ENCODE measurements at places on chromosomes 4 and X.

DNA sequence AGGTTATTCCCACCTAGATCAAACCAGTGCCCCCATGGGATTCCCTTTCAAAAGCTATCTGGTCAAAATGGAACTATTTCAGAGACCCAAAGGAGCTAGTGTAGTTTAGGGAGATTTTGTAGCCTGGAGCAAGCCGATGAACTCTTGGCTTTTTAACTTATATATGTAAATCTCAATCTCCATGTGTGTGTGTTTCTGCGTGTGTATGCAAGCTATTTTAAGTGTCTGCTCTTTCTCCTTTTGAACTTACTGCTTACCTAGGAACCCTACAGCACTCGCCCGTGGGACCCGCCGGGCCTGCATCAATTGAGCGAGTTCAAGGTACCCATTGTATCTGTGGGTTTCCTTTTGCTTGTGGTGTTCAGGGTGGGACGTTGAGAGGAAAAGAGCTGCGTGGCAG is 10.4 kb downstream of the CSTF2 start:
- DNase-seq, result no peak

DNA sequence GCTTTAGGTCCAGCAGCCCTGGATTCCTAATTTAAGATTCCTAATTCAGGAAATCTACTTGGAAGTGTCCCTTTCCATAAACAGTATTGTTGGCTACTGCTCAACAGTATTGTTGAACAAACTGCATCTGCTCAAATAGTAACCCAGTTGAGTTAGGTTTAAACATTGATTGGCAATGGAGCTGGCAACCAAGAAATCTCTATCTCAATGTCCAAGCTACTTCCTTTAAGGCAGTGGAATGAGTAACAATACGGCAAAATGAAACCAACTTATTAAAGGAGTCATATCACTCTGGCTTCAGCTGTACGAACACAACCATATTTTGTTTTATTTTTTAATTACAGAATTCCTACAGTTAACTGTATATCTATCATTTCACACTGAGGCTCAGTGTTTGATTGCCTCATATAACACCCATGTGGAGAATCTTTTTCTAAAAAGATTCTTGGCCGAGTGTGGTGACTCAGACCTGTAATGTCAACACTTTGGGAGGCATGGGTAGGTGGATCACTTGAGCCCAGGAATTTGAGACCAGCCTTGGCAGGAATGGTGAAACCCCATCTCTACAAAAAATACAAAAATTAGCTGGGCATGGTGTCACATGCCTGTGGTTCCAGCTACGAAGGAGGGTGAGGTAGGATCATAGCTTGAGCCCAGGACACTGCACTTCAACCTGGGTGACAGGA is 71.7 kb upstream of the IL13RA1 start:
- DNase-seq, result no peak

- no peak for DNase-seq
Measured at GRCh38 chr4:145523117-145523516, 41.5 kb downstream of the SMAD1 start.

DNA sequence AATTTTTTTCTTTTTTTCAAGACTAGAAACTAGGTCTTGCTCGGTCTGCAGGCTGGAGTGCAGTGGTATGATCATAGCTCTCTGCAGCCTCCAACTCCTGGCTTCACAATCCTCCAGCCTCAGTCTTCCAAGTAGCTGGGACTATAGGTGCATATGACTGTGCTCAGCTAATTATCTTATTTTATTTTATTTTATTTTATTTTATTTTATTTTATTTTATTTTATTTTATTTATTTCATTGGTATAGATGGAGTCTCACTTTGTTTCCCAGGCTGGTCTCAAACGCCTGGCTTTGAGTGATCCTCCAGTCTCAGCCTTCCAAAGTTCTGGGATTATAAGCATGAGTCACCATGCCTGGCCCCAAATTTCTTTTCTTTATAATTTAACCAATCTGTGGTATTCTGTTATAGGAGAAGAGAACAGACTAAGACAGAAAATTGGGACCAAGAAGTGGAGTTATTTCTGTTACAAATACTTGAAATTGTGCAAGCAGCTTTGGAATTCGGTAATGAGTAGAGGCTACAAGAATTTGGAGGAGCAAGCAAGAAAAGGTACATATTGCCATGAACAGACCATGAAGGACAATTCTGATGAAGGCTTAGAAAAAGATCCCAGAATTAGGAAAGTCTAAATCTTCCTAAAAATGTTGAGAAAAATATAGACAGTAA is 4.0 kb upstream of the PRDM5 start:
- no peak for DNase-seq

DNA sequence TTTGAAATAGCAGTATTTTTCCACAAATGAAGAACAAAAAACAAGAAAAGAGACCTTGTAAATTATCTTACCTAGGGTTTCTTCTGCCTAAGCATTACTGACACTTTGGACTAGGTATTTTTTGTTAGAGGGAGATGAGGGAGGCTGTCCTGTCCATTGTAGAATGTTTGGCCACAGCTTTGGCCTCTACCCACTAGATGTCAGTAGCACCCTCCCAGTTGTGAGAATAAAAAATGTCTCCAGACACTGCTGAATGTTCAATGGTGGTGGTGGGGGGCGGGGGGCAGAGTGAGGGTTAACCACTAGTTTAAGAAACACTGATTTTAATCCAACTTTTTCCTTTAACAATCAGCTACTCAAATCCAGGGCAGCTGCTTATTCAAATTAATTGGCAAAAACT is 25.8 kb downstream of the OTUD4 start:
- DNase-seq, result no peak

DNA sequence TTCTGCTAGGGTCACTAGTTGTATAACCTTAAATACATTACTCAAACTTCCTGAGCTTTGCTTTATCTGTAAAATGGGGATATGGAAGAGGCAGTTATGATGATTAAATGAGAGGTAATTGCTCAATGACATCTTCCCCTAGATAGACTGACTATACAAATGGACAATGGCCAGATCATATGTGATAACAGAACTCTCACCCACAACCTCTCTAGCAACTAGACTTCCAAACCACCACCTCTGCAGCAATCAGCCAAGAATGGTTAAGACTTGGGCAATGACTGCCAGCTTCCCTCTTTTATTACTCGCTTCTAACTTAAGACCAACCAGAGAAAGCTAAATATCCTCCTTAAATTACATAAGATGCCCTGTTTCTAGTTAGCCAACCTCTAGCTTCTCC is 2.9 kb upstream of the SEPSECS start:
- DNase-seq, result no peak

DNA sequence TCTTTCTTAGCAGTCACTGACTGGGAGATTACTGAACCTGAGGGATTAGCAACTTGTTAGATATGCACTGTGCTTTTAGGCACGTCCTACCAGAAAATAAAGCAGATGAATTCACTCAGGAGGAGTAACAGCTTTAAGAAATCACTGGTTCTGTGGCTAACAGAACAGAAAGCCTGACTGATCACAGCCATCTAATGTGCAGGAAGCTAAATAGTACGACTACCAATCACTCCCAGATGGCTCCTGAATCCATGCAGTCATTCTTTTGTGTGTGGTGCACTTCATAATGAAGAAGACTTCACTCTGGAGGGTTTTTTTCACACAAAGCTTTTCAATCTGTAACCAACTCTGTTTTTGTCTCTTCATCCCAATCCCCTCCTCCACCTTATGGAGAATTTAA is 305.3 kb upstream of the INTU start:
- no peak for DNase-seq

DNA sequence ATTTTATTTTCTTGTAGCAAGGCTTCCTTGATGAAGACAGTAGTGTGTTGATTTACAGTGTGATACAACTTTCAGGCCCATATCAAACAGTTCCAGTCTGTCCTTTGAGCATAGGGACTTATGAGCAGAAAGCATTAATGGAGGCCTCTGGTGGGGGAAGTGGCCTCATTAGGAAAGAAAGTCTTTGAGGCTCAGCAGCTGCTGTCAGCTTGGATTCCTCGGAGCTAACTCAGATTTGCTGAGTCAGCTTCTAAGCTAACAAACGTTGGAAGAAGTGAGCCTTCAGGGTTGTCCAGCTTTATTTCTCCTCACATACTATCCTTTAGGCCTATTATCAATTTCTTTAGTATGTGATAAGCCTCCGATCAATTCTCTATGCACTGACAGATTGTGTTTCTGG is 15.8 kb upstream of the SFRP2 start:
- no peak for DNase-seq

- no peak for DNase-seq
Measured at GRCh38 chr4:4415107-4415805, 28.4 kb downstream of the NSG1 start.

- DNase-seq, result no peak
Measured at GRCh38 chrX:153627675-153628111, 19.3 kb upstream of the DUSP9 start.

DNA sequence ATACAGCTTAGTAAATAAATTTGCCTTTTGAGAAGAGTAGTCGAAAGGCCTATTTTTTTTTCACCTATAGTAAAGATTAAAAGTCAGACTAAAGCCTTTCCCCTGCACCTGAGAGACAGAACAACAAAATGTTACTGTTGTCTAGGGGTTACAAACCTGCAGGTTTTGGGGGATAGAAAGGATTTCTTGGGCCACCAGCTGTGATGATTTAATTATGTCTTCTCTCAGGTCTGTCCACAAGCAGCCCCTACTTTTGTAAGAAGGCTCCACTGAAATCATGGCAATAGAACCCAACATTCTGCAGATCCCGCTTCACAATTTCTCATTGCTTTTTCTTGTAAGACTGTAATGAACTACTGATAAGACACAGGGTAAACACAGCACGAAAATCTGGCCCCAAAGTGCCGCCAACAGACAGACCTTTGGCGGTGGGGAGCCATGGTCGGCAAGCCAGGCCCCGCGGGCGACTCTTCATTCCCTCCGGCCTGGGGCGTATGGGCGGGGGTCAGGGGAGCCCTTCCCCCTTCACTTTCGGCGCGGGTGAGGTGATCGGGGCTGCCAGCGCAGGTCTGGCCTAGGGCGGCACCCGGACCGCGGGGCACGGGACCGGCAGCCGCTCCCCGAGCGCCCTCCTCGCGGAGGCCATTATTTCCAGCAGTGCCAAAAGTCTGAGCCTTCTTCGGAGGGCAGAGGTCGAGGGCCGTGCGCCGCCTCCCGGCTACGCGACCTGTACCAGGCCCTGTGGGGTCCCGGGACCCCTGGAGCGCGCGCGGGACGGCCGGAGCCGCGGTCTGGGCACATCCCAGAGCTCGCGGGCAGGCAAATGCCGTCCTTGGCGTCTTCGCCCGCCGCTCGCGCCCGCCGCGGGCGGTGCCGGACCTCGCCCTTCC is 812 bp upstream of the KDM6A start:
- no peak for DNase-seq

DNA sequence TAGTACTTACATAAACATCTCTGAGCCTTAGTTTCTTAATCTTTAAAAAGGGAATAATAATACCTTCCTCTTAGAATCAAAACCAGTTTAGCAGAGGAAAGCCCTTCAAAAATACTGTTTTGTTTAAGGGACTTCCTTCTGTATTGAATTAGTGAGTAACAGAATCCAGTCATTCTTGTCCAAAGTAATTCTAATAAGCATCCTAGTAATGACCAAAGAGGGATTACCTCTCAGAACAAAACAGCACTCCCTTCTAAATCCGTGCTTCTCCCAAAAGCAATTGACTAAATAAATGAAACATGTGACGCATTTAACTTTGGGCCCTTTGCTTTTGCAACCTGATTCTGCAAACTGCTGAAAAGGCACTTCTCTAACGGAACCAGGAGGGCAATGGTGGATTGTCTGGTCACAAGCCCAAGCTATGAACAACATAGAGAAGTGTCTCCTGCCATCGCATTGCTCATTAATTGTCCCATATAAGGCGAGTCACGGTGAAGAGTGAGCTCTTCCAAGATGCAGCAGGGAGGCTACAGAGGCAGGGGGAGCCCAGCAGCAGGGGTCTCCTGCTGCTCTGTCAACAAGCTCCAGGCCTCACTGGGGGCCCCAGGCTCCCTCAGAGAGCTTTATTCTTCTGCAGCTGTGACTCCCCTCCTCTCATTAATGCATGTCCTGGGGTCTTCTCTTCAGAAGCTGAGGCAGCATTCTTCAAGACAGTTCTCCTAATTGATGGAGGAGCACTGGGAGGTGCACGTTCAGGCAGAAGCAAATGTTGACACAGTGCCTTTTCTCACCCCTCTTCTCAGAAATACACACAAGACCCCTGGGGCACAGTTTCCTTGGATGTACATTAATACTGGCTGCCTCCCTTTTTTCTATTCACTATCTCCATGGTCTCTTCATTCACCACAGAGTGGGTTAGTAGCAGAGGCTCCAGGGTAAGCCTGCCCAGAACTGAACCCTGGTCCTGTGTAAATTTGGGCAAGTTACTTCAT is 419.6 kb upstream of the RASGEF1B start:
- no peak for DNase-seq

GRCh38 chrX:15511563-15511962 is 11.0 kb downstream of the BMX start:
- DNase-seq, result no peak

- no peak for DNase-seq
Measured at GRCh38 chrX:26873736-26874135, 589.4 kb downstream of the PPP4R3C start.

GRCh38 chrX:12868747-12869146 is 1.9 kb downstream of the TLR7 start:
- no peak for DNase-seq

- DNase-seq, result no peak
Measured at GRCh38 chrX:116204932-116205331, 34.4 kb downstream of the AGTR2 start.

GRCh38 chr4:134753390-134753789 is 551.8 kb upstream of the PABPC4L start:
- DNase-seq, result no peak

DNA sequence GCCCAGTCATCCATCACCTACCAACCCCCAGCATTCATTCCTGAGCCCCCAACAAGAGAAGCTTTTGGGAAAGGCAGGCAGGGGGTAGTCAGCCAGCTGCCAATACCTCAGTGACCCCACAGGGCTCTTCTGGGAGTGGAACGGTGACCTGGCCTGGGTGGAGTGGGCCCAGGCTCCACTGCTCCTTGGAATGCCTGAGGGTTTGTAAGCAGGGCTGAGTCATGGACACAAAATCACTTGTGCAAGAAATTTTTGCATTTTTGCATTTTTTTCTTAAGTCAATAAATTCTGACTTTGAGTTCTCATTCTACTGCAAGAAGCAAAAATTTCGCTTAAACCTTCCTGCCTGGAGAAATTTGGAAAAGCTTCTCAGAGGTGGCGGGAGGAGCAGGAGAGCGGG is 18.5 kb downstream of the SORCS2 start:
- no peak for DNase-seq

- DNase-seq, result no peak
Measured at GRCh38 chrX:103586314-103586646, 965 bp downstream of the TCEAL4 start.

DNA sequence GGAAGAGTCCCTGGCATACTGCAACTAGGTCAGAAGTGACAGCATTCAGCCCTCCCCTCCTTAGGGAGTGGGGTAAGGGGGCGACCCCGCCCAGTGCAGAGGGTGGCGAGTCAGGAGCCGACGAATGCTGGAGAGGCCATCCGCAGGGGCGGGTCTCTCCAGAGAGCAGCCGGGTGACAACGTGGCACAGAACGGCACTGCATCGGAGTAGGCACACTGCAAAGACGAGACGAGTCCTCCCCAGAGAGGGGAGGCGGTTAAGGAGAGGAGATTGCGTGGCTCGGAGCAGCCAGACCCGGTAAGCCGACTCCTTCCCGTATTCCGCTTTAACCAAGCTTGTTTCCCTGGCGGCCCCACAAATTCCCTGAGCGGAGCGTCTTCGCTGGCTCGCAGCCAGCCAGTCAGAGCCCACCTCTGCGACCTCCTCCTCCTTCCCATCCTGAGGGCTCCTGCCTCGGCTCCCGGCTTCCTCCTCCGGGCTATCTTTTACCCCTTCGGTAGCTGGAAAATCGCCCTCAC is 54.9 kb downstream of the LINC00632 start:
- DNase-seq, result no peak

All from stimulated activated CD8-positive, alpha-beta memory T cell treated with anti-CD3 and anti-CD28 coated beads, Interleukin-4, amount 100 ng/mL, for 1 hour (primary cell).